ENCODE measurements at places on chromosomes 16 and 17.

DNA sequence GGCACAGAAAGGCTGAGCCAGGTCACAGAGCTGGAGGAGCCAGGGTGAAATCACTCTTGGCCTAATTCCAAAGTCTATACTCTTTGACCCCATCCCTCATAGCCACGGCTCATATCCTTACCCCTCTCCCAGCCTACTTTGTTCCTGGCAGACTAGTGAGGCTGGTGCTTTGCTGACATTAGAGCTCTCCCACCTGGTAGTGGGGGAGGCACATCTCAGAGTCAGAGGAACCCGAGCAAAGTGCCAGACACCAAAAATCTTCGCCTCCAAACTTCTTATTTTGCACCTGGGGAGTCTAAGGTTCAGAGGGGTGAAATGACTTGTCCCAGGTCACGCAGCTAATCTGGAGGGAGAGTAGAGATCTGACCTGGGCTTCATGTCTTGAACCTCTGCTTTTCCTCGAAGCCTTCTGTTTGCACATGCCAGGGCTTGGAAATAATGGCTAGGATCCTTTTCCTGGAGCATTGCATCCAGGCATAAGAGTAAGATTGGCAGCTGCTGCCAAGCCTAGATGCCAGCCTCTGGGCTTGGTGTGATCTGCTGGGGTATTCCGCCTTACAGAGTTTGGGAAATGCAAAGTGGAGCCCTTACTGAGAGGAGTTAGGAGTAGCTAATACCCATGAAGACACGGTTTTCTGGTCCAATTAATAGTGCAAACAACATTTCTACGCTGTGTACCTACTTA is 126.9 kb downstream of the SPACA3 start:
- DNase-seq: no peak

DNA sequence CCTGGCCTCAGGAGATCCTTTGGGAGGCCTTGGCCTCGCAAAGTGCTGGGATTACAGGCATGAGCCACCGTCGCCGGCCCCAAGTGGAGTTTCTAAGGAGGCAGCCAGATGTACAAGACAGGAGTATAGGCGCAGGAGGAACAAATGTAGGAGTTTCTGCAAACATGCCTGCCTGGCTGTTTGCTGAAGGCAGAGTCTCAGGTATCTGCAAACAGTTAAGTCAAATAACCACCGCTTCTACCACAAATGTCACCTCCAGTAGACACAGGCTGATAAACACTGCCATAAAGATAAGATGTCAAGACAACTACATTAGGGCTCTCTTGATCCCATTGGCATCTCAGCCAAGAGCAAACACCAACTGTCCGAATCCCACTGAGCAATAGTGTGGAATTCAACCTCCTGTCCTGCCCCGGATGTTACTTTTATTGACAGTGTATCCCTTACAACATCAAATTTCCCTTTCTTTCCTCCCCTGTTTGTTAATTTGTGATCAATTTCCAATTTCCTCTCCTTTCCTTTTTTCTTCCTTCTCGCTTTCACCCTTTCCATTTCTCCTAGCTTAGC is 5.6 kb upstream of the COG1 start:
- no peak for DNase-seq

DNA sequence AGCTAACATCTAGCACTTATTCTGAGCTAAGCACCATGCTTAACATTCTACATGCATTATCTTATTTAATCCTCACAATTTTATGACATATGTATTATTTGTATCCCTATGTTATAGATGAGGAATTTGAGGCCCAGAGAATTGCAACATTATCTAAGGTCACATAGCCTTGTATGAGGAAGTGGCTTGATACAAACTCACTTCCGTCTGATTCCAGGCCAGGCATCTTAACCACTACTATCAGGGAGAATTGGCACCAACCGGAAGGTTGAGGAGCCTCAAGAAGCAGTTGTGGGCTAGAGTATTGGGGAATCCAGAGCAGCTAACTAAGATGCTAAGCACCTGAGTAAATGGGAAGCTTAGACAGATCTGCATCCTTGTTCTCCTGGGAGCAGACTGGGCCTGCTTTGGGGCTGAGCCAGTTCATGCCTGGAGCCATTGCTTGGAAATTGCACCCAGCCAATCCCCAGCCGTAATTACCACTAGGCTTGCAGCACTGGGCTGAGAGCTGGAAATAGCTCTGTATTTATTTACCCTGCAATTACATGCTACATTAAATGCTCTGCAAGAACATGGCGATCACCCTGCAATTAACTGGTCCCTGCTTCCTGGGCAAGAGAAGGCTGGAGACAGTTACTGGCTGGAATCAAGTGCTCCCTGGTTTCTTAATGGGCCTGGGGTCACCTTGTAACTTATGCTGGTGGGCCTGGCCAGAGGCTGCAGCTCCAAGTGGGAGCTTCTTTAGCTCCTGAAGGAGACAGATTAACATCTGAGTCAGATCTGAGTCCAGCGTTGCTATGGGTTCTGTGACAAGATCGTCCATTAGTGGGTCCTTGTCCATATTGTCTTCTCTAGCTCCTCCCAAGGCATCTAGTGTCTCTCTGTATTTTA is 273.1 kb upstream of the CCL2 start:
- no peak for DNase-seq

DNA sequence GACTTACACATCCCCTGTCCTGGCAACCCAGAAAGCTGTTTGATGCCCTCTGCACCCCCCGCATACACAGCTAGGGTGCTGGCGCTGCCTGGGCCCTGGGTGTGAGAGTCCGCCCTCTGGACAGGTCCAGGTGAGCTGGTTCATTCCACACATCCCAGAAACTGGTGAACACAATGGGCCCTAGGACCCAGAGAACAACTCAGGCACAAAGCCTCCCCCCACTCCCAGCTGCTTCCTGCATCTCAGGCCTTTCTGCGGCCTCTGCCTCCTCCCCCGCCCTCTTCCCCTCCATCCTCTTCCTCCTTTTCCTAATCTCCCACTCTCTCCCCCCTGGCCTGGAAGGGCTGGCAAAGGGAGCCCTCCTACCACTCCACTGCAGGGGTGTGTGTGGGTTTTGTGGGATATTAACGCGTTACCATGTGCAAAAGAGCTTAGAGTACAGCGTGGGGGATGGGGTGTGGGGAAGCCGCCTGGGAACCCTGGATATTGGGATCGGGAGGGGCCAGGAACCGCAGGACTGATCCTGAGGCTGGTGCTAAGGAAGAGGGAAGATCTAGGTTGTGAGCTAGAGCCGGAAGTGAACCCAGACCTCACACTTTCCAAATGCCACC is 1.6 kb upstream of the PPP1R9B start:
- peak; percentile 92 for DNase-seq

GRCh38 chr17:77916703-77917481 is 41.6 kb upstream of the TNRC6C start:
- DNase-seq: no peak

GRCh38 chr17:61416211-61416539 is 16.5 kb downstream of the TBX2 start:
- DNase-seq: no peak

- DNase-seq: peak; percentile 97
Observed at GRCh38 chr17:57294629-57295501, 38.5 kb downstream of the MSI2 start.

- no peak for DNase-seq
Observed at GRCh38 chr16:50440991-50441390, 72.2 kb upstream of the BRD7 start.

DNA sequence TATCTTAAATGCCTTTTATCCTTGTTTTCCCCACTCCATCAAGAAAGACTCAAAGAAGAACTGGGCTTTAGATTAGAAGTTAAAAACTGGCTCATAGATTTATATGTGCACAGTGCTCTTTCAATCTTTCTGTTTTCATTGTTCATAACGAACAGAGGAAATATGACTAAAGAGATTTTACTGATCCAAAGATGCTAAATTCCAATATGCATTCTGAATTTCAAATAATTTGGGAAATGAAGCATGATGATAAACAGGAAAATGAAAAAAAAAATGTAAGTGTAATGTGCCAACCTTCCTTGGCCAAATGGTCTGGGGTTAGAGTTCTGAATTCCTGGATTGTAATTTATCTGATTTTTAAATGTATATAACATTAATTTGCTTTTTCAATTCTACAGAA is 25.0 kb upstream of the SMIM36 start:
- no peak for DNase-seq

DNA sequence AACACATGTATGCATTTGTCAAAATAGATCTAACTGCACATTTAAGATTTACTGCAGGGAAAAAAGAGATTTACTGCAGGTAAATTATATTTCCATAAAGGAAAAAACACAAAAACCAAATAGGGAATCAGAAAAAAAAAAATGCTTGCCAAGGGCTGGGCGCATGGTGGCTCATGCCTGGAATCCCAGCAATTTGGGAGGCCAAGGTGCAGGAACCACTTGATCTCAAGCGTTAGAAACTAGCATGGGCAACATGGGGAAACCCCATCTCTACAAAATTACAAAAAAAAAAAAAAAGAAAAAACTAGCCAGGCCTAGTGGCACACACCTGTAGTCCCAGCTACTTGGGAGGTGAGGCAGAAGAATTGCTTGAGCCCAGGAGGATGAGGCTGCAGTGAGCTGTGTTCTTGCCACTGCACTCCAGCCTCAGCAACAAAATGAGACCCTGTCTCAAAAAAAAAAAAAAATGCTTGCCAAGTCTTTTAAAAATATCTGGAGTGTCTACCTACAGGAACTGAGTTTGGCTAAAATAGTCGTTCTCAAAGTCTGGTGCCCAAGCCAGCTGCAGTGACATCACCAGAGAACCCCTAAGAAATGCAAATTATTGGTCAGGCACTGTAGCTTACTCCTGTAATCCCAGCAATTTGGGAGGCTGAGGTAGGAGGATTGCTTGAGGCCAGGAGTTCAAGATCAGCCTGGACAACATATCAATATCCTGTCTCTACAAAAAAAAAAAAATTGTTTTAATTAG is 17.5 kb downstream of the TRIM25 start:
- no peak for DNase-seq

DNA sequence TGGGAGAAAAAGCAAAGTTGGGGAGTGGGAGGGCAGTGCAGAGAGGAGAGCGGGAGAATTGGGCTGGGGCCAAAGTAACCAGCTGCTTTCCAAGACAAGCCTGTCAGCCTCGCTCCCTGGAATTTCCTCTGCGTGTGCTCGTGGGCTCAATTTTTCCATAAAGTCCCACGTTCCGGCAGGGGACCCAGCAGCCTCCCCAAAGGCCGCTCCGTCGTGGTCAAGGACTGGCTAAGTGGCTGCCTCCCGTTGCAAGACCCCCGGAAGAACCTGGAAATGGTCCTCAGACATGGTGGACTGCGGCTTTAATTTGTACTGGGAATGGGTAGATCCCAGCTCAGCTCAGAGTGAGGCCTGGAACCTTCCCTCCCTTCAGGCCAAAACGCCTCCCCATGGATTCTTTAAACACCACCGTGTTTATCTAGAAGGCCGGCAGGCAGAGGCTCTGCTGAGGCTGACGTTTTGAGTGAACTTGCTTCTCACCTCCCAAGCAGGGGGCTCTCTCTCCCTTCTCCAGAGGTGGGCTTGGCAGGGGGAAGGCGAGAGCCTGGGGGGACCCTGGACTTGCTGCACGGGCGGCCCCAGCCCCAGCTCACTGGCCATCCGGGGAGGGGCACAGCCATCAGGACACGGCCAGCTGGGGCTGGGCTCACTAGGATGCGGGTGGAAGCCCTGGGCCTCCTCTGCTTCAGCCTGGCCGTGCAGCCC is 190.0 kb downstream of the C16orf95 start:
- no peak for DNase-seq
